GM04503 (cell line): ENCODE measurements at places on chromosomes 6 and 20.
A peak's percentile ranks its signal among the peaks of the same experiment; 100 is the strongest.

DNA sequence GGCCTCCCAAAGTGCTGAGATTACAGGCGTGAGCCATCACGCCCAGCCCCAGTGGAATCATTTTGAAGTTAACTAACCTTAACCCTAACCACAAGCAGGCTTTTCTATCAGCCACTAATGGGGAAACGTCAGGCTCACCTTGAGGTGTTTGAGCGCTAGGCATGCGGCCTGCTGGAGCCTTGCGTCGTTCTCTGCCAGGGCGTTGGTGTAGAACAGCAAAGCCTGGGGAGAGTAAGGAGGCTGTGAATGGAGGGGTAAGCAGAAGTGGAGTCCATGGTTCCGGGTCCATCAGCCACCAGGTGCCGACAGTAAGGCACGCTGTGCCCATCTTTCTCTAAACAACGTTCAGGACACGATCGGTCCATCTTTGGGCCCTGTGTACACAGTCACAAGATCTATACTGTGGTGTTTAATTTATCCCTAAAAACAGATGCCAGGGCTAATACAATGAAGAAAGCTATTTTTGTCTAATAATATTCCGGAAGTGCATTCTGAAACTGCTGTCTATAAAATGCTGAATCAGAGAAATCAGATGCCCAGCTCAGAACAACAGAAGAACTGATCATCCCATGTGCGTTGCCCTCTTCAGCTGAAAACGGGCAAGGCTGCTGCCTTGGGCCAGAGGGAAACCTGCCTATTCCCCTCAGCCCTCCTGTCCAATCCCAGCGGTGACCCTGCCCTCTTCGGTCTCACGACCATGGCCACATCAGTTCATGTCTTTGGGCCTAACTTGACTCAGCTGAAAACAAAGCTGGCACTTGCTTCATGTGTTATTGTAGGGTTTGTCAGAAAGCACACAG is 79.6 kb downstream of the PTPN1 start:
- no peak for DNase-seq

DNA sequence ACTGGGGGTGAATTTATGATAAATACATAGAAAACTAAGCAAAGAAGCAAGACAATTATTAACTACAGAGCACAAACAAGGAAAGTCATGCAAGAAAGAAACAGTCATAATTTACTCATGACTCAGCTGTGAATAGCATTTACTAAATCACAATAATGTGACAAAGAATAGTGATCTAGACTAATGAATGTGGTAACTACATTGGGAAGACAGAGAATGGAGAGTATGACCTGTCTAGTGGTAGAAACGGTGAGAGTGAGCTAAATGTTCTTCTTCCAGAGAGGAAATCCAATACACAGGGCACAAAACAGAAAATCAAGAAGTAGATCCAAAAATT is 153.5 kb upstream of the DST start:
- DNase-seq, result peak; percentile 45

GRCh38 chr6:130628862-130629261 is 198.3 kb upstream of the SMLR1 start:
- DNase-seq, result no peak

DNA sequence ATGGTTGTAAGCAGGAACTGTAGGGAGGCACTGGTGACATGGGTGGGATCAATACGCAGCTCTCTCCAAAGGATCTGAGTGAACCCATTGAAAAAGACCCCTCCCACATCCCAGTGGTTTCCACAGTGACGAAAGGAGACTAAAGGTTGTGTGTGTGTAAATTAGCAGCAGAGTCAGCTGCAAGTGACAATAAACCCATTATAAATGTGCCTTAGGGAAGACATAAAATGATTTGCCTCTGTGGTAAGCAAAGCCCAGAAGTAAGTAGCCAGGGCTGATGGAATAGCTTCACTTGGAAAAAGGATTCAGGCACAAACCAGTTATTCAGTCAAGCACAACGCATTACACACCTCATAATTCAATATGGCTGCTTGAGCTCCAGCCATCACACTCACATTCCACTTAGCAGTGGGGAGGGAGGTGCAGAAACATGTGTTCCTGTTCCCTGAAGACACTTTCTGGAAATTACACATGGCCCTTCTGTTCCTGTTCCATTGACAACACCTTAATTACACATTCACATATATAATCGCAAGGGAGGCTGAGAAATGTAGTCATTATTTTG is 231.4 kb downstream of the PREX1 start:
- DNase-seq, result no peak

GRCh38 chr6:158754738-158755137 is 64.4 kb downstream of the EZR start:
- no peak for DNase-seq

DNA sequence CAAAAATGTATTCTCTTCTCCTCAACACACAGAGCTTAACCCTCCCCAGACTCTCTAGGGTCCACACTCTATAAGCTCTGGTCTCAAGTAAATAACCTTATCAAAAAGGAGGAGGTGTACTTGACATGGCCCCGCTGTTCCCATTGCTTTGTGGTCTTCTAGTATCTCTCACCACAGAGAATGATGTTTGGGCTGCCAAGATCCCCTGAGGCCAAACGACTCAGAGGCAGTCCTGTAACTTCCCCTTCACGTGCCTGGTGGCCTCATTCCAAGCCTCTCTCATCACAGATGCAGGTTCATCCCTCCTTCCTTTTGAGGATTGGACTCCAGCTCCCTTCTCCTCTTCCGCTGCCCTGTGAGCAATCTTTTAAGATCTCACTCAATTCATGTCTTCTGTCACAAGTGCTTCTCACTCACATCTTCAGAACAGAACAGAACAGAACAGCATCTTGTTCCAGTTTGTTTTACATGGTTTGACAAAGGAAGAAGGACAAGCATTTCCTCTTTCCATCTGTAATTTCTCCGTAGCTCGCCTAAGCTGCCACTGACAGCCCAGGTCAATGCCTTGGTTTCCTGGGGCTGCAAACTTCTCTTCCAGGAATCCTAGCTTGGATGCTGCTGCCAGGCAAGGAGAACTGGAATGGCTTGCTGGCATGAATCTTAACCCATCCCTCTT is 541.5 kb downstream of the CD83 start:
- DNase-seq, result no peak

DNA sequence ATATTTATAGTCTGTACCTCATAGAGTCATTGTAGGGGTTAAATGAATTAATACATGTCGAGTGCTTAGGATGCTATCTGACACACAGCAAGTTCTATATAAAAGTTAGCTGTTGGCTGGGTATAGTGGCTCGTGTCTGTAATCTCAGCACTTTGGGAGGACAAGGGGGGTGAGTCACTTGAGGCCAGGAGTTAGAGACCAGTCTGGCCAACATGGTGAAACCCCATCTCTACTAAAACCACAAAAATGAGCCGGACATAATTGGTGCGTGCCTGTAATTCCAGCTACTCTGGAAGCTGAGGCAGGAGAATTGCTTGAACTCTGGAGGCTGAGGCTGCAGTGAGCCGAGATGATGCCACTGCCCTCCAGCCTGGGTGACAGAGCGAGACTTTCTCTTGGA is 222.9 kb downstream of the UBE3D start:
- peak; percentile 66 for DNase-seq

DNA sequence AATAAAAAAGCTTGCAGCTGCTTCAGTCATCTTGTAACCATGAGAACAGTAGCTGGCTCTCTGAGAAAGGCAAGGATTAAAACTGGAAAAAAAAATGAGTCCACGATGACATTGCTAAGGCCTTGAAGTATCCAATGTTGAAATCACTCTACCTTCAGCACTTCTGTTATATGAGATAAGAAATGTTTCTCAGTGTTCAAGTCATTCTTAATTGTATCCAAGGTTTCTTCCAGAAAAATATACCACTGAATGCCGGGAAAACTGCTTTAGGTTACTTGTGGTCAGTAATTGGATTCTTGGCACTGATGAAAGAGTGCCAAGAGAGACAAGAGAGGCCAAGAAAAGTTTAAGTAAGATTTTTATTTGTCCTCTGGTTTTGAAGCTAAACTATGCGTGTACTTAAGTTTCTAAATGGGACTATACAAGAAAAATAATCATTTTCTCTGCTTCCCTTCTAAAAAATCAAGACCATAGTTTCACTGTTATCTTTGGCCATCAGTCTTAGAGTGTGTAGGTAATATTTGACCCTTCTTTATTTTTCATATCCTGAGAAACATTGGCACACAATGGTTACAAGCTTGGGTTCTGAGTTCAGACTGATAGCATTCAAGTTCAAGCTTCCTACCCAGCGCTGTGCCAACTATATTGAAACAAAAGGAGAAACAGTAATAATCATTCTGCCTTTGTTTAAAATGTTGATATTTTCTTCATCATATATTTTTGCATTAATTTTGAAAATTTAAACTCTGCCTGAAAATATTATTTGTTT is 84.6 kb downstream of the TRDN start:
- no peak for DNase-seq
